Occipital lobe (tissue), 3 donors: ENCODE measurements at places on chromosomes 1 and 21. TPM values are rescaled to one million over a fixed set of nuclear protein-coding genes. Genes with fewer than 3 reads are reported as not detected.

DNA sequence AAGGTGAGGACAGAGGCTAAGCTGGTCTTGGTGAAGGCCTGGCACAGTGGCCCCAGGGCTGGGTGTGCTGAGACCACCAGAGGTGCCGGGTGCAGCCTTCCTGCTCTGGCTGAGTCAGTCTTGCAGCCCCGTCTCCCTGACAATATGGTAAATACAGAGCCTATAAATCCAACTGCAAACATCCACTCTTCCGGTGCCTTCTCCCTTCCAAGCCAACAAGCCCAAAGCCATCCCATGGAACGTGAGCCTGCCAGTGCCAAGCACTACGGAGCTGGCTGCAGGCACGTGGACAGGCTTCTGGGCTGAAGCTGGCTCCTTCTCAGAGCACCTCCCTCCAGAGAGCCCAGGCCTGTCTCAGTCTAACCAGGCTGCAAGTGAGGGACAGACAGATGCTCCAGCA, 70.0 kb downstream of the TRABD2B start:
- DNase-seq = no peak

GRCh38 chr1:4087530-4088420, 187.7 kb upstream of the C1orf174 start:
- DNase-seq = no peak

- no peak for DNase-seq
Observed at GRCh38 chr1:244102046-244102445, 51.0 kb downstream of the ZBTB18 start.

- DNase-seq = no peak
Observed at GRCh38 chr1:199751506-199751905, 276.0 kb upstream of the NR5A2 start.

- no peak for DNase-seq
Observed at GRCh38 chr1:246198115-246198816, 308.8 kb downstream of the SMYD3 start.

DNA sequence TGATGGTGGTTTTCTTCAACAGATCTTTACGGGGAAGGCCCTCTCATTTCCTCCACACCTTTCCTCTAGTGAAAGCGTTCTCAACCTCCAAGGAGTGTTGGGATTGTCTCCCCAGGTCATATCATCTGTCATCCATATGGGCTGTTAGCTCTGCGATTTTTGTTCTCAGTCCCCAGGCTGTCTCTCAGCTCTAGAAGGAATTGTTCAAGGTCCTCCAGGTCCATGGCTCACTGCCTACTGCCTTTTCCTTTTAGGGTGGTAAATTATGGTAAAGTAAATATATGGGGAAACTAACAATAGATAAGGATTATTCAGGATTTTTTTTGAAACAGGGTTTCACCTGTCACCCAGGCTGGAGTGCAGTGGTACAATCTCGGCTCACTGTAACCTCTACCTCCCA, 37.6 kb downstream of the ELF3 start:
- DNase-seq = no peak

- DNase-seq = peak; percentile 32
Observed at GRCh38 chr1:162822391-162823200, 32.1 kb downstream of the HSD17B7 start.

DNA sequence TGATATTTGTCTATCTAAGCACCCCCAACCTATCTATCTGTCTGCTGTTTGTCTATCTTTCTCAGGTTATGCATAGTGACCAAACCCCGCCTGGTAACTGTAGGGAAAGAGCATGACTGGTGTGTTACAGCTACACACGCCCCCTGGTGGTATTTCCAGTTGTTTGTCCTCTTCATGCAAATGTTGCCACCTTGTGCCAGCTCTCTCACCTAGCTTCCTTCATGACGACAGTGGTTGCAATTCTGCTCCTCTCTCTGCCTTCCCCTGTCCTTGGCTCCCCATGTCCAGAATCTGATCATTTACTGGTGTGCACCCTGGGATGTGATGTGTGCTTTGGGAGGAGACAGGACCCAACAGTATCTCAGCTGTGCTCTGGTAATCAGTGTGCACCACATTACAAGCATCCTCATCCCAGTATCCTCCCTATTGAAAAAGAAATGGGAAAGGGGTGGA, 8.1 kb upstream of the INKA2 start:
- no peak for DNase-seq

- DNase-seq = no peak
Observed at GRCh38 chr1:159913451-159914192, 11.7 kb downstream of the TAGLN2 start.

DNA sequence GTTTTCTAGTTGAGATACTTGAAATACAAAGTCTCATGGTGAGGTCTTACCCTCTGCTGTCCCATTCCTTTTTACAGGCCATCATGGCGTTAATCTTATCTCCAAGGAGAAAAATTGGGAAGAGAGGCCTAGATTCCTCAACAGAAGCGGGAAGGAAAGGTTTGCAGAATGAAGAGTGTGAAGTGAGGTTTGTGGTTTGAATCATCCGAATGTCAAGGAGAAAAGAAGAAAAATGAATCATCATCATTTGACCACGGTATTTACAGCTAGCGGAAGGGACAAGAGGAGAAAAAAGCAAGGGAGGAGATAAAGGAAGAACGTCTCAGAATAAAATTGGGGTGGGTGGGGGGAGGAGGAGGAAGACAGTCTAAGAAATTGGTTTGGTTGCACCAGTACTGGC, 935 bp upstream of the COG2 start:
- DNase-seq = no peak

DNA sequence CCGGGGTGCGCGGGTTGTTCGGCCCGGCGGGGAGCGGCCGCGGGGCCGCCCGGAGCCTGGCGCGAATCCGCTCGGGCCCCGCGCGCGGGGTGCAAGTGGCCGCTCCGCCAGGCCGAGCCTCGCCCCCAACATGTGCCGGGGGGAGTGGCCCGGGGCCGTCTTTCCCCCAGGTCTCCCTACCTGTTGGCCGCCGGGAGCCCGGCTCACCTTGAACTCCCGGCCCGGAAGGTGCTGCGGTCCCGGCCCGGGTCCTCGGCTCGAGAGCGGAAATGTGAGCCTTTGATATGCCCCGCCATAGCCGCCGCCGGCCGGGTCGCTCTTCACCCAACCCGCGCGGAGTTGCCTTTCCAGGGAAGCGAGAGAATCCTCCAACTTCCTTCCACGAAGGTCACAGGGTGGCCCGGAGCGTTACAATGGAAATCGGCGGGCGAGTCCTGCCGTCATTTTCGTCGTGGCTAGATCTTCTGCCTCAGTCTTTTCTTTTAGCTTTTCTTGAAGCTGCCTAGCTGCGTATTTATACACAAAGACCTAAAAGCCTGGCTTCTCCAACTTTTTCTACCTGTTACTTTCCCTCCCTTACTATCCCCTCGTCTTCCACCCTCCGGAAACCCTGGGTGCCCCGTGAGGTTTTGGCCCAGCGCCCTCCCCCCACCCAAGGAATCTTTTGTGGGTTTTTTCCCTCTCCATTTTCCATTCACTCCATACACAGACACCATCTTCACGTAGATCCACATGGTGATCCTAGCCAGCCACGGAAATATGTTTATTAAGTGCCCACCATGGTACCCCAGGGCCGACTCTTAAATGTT, 867 bp downstream of the PTGFRN start:
- DNase-seq = no peak

DNA sequence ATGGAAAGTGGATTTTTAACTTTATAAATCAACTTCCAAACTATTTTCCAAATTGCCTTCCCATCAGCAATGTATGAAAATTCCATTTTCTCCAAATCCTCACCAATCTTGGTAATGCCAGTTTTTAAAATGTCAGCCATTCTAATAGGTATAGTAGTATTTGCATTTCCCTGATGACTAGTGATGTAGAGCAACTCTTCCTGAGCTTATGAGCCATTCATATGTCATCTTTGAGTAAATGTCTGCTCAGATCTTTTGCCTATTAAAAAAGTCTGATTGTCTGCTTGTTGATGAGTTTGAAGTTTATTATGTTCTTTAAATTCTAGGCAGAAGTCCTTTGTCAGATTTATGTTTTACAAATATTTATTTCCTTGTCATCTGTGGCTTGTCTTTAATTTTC, 54.7 kb downstream of the KDM1A start:
- no peak for DNase-seq

GRCh38 chr1:154751690-154752089, 118.4 kb downstream of the KCNN3 start:
- DNase-seq = no peak

GRCh38 chr1:47725511-47725991, 271.6 kb downstream of the TRABD2B start:
- DNase-seq = no peak

- DNase-seq = no peak
Observed at GRCh38 chr1:74853756-74854155, 120.8 kb downstream of the TYW3 start.

- DNase-seq = no peak
Observed at GRCh38 chr1:198295971-198296370, 139.2 kb downstream of the NEK7 start.

DNA sequence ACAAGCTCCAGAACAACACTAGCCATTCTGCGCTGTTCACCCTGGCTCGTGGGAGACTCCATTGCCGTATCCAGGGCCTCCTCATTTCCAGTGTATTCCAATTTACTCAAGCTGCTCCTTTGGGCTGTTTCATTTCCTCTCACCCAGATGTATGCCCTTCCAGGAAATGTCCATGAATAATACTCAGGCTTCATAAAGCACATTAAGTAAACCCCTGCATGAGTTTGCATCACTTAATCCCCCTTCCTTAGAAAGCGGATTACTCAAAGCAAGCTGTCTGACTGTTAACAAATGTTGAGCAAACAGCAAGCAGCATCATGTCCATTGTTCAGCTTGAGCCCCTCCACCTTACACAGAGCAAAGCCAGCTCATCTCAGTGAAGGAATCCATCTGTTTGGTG, 403.6 kb upstream of the PBX1 start:
- no peak for DNase-seq

GRCh38 chr1:63731117-63732043, 42.4 kb upstream of the ROR1 start:
- no peak for DNase-seq

Gene CERS2
- total RNA-seq = 35.6 TPM

Gene MAP10
- total RNA-seq = 9.0 TPM

Gene SVBP
- 68.0 TPM for total RNA-seq

Gene NTRK1
- not detected for total RNA-seq

Gene KRTAP10-9
- total RNA-seq = not detected

Gene ATF6
- 31.0 TPM for total RNA-seq

Gene PCAT6
- total RNA-seq = not detected

Gene NAV1
- 38.8 TPM for total RNA-seq

Gene USP48
- 85.8 TPM for total RNA-seq

Gene NUDC
- total RNA-seq = 11.2 TPM
